ENCODE measurements at places on chromosomes 11 and 22.

- no peak for DNase-seq
Observed at GRCh38 chr11:115524572-115524971, 20.4 kb upstream of the CADM1 start.

DNA sequence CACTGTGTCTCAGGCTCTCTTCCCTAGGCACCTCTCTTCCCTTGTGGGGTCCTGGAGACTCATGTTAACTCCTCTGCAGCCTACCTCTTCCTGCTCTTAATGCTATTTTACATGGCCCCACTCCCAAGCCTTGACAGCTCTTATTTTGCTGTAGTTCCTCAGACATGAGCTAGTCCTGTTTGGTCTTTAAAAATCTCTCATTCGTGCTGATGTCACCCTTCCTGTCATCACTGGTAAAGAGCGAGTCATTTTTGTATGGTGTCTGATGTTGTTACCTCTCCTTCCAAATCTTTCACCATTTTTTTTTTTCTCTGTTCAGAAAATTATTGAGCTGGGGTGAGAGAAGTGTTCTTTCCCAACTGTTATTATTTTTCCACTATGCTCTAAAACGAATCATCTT lies 84.8 kb upstream of the ZBED5 start:
- peak; percentile 42 for DNase-seq

DNA sequence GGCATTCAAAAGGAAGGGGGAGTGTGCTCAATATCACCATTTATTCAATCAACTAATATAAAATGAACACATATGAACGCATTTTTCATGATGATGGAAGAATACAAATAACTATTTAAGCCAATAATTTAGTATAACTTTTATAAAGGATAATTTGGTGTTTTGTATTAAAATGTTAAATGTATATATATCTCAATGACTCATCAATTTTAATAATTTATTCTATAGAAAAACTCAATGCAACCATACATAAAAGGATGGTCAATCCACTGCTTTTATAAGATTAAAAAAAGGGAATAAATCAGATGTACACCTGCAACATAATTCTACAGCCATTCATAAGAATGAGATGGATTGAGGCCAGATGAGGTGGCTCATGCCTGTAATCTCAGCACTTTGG lies 50.6 kb downstream of the PICALM start:
- DNase-seq: no peak

GRCh38 chr11:71181566-71181965 lies 70.8 kb downstream of the SHANK2 start:
- no peak for DNase-seq

- peak; percentile 92 for DNase-seq
Observed at GRCh38 chr11:74592441-74593362, at the start of gene POLD3. POLD3 (plus strand) TSS chr11:74592582; CDS start chr11:74592659, 77 bp downstream.

DNA sequence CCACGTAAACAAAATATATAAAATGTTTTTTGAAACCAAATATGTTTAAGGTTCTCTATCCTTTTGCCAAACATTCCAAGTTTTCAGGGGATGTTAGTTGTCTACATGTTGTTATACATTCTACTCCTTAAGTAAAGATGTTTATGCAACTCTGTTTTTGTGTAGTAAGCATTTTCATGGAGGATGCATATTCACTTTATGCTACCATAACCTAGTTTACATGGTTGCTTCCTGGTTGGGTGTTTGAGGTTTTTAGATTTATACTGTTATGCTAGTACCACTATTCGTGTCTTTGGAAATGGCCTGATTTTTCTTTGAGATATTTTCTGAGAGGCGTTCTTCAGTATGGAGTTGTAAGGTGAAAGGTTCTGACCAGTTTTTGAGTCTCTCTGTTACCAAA lies 131.1 kb upstream of the SORL1-AS1 start:
- no peak for DNase-seq

DNA sequence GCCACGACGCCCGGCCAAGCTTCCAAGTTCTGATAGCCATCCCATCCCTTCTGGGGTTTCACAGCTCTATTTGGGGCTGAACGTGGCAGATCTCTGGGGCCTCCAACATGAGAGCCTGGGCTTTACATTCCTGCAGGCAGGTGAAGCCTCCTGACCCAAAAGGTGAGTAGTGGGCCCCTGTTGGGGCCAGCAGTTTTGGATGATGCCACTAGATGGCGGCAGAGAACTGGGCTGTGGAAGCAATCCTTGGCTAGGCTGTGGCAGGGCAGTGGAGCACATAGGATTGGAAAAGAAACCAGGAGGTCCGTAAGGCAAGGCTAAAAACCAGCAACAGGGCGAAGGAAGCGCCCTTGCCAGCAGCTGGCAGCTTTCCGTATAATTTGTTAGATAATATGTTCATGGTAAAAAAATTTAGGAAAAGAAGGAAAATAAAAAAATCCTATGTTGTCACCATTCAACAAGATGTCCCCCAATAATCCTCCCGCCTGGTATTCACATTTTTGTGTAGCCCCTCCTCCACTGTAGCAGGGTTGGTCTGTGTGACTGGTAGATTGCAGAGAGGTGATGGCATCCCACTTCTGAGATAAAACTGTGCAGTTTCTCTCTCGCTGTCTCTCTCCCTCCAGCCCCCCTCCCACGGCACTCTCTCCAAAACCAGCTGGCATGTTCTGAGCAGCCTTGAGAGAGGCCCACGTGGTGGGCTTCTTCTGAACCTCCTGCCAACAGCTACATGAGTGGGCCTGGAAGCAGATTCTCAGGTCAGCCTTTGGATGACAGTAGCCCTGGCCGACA lies 43.6 kb upstream of the OR4B1 start:
- peak; percentile 58 for DNase-seq

DNA sequence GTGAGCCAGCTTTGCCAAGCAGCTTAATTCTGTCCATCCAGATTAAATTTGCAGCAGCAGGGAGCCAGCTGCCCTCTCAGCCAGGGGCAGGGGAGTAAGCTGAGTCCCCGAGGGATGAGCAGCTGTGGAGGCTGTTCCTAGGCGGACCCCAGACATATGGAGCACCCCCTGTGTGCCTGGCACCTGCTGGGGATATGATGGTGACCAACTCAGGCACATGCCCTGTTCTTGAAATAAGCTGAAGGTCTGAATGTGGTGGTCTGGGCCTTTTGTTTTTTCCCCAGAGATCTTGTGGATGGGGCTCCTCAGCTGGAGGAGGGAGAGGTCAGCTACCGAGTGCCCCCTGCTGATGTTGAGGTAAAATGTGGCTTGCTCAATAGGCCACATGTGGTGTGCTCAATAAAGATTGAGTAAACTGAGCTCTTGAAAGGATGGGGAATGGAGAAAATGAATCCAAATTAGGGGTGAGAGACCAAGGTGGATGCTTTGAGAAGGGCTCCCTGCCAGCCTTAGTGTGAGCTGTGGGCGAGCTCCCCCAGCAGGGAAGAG lies 103.3 kb upstream of the NNMT start:
- no peak for DNase-seq

Data from epithelial cell of esophagus (primary cell).